ENCODE measurements at places on chromosomes 5 and 9.

DNA sequence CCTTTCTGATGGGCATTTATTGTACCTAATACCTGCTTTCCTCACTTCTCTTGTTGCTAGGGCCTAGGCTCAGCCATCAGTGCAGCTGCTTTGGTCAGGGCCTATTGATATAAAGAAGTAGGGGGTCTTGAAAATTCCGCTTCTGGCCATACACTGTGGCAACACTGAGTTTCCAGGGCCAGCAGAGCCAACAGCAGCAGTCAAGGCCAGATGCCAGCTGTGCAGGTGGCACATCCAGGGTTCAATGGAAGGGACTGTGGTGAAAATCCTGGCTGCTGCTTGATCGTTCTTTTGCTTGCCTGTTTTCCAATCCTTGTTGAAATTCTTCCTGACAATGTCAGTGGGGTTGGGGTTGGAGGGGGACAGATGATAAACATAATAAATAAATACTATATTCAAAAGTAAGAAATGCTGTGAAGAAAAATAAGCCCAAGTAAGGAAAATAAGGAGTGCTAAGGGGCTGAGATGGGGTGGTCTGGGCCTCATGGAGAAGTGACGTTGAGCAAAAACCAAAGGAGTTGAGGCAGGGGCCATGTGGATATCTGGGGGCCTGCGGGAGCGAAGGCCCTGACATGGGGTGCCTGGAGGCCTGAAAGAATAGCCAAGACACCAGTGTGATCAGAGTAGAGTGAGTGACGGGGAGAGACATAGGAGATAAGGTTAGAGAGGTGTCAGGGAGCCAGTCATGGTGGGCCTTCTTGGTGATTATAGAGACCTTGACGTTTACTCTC is 91.0 kb upstream of the ALDH1B1 start:
- DNase-seq, result no peak

DNA sequence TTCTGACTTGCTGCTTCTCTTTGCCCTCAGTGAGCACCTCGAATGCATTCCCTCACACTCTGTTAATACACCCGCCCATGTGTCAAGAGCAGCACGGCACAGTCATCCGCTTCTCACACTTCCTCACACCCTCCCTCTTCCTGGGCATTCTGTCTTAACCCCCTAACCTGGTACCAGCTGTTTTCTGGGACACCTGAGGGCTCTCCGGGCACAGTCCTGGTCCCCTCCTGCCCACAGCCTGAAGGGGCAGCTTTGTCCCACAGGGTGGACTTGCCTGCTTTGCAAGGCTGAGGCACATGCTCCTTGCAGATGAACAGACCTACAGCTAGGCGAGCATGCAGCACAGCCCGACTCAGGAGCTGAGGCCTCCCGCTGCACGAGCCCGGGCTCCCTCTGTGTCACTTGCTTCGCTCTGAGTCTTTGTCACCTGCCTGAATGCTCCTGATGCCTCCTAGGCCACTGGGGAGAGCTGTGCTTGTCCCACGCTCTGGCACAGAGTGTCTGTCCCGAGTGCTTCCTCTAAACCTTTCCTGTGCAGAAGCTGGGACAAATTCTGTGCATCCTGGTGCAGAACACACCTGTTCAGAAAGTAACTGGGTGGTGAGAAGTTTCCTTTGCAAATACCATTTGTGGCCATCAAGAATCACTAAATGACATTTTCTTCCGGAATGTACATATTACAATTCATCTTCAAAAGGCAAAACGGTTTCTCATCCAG is 47.8 kb downstream of the AHRR start:
- DNase-seq, result no peak

DNA sequence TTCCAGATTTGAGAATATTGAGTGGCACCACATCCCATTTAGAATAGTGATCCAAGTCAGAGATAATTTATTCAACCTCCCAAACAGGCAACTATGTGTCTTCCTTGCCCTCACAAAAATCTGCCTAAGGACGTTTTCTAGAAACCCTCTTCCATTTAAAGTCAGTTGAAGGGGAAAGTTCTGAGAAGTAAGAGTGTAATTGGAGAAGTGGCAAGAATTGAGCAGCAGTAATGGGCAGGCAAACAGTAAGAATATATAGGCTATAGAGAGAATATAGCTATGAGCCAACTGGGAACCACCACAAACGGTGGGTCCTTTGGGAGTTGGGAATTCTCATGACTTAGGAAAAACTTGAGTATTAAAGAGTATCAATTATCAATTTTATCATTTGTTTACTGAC is 31.1 kb upstream of the CETN3 start:
- no peak for DNase-seq

DNA sequence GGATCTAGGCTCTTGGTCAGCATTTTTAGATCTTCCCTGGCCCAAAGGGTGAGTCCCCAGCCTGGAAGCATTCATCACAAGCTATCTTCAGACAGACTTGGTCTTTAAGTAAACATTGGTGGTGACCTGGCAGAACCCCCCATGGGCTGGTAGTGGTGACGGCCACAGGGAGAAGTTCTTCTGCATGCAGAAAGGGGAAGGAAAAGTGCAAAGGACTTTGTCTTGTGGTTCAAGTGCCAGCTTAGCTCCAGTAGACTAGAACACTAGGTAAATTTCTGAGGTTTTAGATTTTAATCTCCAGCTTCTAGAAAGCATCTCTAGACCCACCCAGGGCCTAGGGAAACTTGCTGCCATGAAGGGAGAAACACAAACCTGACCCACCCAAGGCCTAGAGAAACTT is 584.0 kb downstream of the CHSY3 start:
- no peak for DNase-seq

DNA sequence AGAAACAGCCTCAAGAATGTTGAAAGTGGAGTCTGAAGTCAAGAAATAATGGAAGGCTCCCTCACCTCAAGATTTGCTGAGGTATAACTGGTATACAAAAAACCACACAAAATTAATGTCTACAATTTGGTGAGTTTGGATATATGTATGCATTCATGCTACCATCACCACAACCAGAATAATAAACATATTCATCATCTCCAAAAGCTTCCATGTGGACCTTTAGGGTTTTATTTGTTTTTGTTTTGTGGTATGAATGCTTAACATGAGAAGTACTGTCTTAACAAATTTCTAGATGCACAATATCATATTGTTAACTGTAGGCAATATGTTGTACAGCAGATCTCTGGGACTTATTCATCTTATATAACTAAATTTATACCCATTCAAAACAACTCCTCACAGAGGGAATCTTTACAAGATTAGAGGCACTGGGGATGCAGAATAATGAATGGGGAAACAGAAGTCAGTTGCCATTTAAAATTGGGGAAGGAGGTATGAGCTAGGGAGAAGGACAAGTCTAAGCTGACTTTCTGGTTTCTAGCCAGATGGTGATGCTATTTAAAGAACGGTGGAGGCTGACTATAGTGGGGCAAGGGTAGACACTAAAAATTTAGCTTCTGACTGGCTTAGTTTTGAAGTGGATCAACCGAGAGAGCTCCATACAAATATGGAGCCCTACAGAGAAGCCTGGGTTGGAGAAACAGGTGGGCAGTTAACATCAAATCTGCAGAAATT is 213.9 kb downstream of the BNC2 start:
- no peak for DNase-seq

DNA sequence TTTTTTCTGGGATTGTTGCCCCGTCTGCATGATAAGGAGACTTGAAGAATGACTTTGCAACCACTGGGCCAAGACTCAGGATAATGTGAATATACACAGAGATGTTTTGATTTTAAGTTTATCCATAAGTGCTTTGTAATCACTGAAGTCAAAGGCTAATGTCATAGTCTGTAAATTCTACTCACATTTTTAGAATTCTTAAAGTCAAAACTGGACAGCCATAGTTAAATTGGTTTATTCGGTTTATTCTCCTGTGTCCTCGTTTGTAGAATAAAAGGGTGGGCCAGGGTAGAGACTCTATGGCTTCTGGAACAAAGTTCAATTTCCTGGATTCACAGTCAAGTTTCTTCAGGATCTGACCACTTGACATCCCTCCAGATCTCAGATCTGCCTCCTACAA is 327.7 kb upstream of the TNC start:
- DNase-seq, result no peak

- DNase-seq, result no peak
These were observed 755.3 kb downstream of the TLE1 start for GRCh38 chr9:80934095-80934494.

- no peak for DNase-seq
These were observed 124.2 kb downstream of the WNK2 start for GRCh38 chr9:93308158-93308602.

All from muscle of arm (tissue), 14 donors.